Glutamatergic neuron (in vitro differentiated cells): ENCODE measurements at places on chromosomes 6 and 20. TPM values are rescaled to one million over a fixed set of nuclear protein-coding genes. Genes with fewer than 3 reads are reported as not detected.

- no peak for DNase-seq
- no peak overlapping the region for H3K4me3 ChIP-seq
- H3K36me3 ChIP-seq = no peaks in the 10 kb centered on the region
- H3K27me3 ChIP-seq = no peaks in the 10 kb centered on the region
- no peak overlapping the region for H3K27ac ChIP-seq
- no peaks in the 10 kb centered on the region for H3K4me1 ChIP-seq
Measured at GRCh38 chr6:9520417-9521151, 894.3 kb downstream of the TFAP2A start.

DNA sequence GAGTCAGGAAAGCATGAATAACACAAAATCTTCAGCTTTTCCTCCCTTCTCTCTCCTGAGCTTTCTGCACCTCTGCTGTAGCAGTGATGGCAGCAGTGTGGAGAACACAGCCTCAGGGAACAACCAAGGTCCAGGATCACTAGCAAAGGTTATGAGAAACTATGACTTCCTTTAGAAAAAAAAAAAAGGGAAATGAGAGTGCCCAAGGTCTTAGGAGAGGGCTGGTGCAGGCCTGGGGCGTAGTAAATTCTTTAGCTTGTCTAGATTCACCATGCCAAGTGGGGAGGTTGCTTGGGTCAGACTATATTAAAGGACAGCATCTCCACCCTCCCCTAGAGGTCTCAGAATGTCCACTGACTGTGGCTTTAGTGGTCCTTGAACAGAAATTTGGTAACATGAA is 40.4 kb upstream of the POLR1H start:
- H3K4me3 ChIP-seq = no peak overlapping the region
- no peak for DNase-seq
- no peak overlapping the region for H3K27ac ChIP-seq
- H3K36me3 ChIP-seq = no peaks in the 10 kb centered on the region
- H3K27me3 ChIP-seq = no peaks in the 10 kb centered on the region

GRCh38 chr20:50194831-50195523 is 4.3 kb downstream of the CEBPB start:
- peaks cover 9% of the 10 kb centered on the region for H3K4me1 ChIP-seq
- H3K36me3 ChIP-seq = no peaks in the 10 kb centered on the region
- no peak overlapping the region for H3K4me3 ChIP-seq
- no peak overlapping the region for H3K27ac ChIP-seq

ZC2HC1B gene
- not detected for total RNA-seq

DNA sequence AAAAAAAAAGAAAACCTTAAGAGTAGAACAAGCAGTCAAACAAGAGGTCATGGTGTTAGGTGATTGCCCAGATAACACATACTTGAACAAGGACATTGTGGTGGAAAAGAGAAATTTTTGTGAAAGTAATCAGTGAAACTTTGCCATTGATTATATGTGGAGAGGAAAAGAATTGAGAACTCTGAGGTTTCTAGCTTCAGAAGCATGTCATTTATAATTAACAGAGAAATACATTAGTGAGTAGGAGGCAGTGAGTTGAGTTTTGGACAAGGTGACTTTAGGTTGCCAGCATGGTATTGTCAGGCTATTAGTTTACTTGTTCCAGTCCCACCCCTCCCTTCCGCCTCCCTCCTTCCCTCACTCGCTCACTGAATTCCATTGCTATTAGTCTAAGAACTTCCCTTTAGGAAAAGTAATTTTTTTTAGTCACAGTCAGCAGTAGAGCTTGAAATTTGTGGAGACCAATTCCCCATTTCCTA is 17.2 kb downstream of the TAB2 start:
- peaks cover 30% of the 10 kb centered on the region for H3K4me1 ChIP-seq
- H3K27me3 ChIP-seq = peaks cover 2% of the 10 kb centered on the region
- H3K4me3 ChIP-seq = no peak overlapping the region
- DNase-seq = no peak

PBX2 gene
- total RNA-seq = 105 TPM

AKAP12 gene
- total RNA-seq = 240 TPM

- no peaks in the 10 kb centered on the region for H3K36me3 ChIP-seq
- H3K27me3 ChIP-seq = peaks cover 4% of the 10 kb centered on the region
- peaks cover 10% of the 10 kb centered on the region for H3K4me1 ChIP-seq
- DNase-seq = no peak
- no peak overlapping the region for H3K27ac ChIP-seq
- H3K4me3 ChIP-seq = no peak overlapping the region
Measured at GRCh38 chr20:19018881-19019280, 193.6 kb upstream of the SLC24A3 start.

TRAPPC3L gene
- not detected for total RNA-seq

SLC26A8 gene
- total RNA-seq = 0.29 TPM

MAS1L gene
- total RNA-seq = not detected

- DNase-seq = no peak
- peaks cover 15% of the 10 kb centered on the region for H3K4me1 ChIP-seq
- peaks cover 3% of the 10 kb centered on the region for H3K27me3 ChIP-seq
- peak overlapping the region; percentile 19 for H3K27ac ChIP-seq
- H3K4me3 ChIP-seq = peak overlapping the region; percentile 91
Measured at GRCh38 chr20:33812908-33813462, 1.8 kb downstream of the CHMP4B start.

- no peak overlapping the region for H3K27ac ChIP-seq
- peaks cover 7% of the 10 kb centered on the region for H3K4me1 ChIP-seq
- no peaks in the 10 kb centered on the region for H3K36me3 ChIP-seq
- H3K4me3 ChIP-seq = no peak overlapping the region
- H3K27me3 ChIP-seq = no peaks in the 10 kb centered on the region
Measured at GRCh38 chr20:50866036-50866685, 65.1 kb downstream of the ADNP start.

DNA sequence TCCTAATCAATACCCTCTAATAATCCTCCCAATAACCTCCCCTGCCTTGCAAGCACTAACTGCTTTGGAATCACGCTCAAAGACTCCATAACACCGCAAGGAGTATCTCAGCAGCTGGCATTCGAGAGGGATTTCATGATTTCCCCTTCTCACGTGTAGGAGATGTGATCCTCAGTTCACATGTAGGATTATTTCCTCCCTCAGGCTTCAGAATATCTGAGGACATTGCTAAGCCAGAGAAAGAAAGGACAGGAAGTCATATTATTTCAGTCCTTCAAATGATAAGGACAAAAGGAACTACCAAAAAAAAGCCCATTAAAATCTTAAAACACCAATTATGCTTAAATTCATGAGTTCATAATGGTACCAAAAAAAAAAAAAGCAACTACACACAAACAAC is 122.9 kb downstream of the NFATC2 start:
- DNase-seq = no peak
- peaks cover 4% of the 10 kb centered on the region for H3K27me3 ChIP-seq
- H3K27ac ChIP-seq = no peak overlapping the region
- no peaks in the 10 kb centered on the region for H3K36me3 ChIP-seq

CPNE5 gene
- total RNA-seq = 2.9 TPM

GRCh38 chr6:83917001-83917400 is 57.5 kb downstream of the CYB5R4 start:
- no peaks in the 10 kb centered on the region for H3K36me3 ChIP-seq
- H3K27me3 ChIP-seq = no peaks in the 10 kb centered on the region
- H3K27ac ChIP-seq = no peak overlapping the region
- H3K4me3 ChIP-seq = no peak overlapping the region
- DNase-seq = no peak

GRCh38 chr20:60253471-60253870 is 295.2 kb downstream of the CDH26 start:
- no peaks in the 10 kb centered on the region for H3K36me3 ChIP-seq
- no peak overlapping the region for H3K27ac ChIP-seq
- DNase-seq = no peak
- peaks cover 4% of the 10 kb centered on the region for H3K27me3 ChIP-seq
- no peaks in the 10 kb centered on the region for H3K4me1 ChIP-seq
